ENCODE measurements at places on chromosomes 4 and X. TPM values are rescaled to one million over a fixed set of nuclear protein-coding genes. Genes with fewer than 3 reads are reported as not detected.

Gene P2RY8
- 126 TPM for total RNA-seq

Gene CT45A10
- not detected for total RNA-seq

Gene SFRP2
- not detected for total RNA-seq

Gene PPP4R3C
- not detected for total RNA-seq

Gene EXOC1L
- not detected for total RNA-seq

Gene PRRG1
- not detected for total RNA-seq
